ENCODE measurements at places on chromosomes 2 and 18. TPM values are rescaled to one million over a fixed set of nuclear protein-coding genes. Genes with fewer than 3 reads are reported as not detected.

DNA sequence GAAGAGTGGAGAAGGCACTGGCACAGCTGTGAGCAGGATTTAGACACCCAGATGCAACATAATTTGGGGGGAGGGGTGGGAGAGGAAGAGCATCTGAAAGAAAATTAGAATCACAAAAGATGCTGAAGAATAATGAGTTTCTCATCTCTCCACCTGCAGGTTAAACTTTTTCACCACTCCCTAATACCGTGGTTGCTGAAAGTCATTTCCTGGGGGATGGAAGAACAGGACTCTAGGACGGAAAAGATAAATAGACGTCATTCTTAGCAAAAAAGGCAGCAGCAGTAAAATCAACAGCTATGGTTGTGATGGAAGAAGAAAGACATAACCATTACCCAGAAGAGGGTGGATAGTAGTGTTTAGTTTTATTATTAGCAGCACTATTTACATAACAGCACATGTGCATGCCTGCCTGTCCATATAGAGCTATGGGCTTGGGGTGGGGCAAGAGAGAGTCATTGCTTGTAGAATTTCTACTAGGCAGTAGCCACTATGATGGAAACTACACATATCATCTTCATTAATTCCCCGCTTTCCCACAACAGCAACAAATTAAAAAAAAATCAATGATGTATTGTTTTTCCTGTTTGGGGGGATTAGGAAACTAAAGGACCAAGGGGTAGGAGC, 212.2 kb downstream of the TRIB2 start:
- peaks cover 28% of the 10 kb centered on the region for H3K4me1 ChIP-seq
- no peak for DNase-seq
- peaks cover 3% of the 10 kb centered on the region for H3K27me3 ChIP-seq
- H3K4me3 ChIP-seq = peak overlapping the region; percentile 25
- no peak overlapping the region for H3K27ac ChIP-seq

- DNase-seq = no peak
- H3K36me3 ChIP-seq = peaks cover 78% of the 10 kb centered on the region
- H3K27me3 ChIP-seq = no peaks in the 10 kb centered on the region
- no peak overlapping the region for H3K27ac ChIP-seq
- H3K4me1 ChIP-seq = no peaks in the 10 kb centered on the region
- no peak overlapping the region for H3K4me3 ChIP-seq
Observed at GRCh38 chr2:218230882-218231281, 13.9 kb downstream of the ARPC2 start.

- H3K27me3 ChIP-seq = no peaks in the 10 kb centered on the region
- H3K27ac ChIP-seq = no peak overlapping the region
- no peaks in the 10 kb centered on the region for H3K4me1 ChIP-seq
- DNase-seq = no peak
- H3K4me3 ChIP-seq = no peak overlapping the region
Observed at GRCh38 chr2:33497221-33497650, 20.8 kb downstream of the RASGRP3 start.

DHRS9 gene
- not detected for total RNA-seq
